Central memory CD4-positive, alpha-beta T cell (primary cell): ENCODE measurements at places on chromosomes 4 and X.

DNA sequence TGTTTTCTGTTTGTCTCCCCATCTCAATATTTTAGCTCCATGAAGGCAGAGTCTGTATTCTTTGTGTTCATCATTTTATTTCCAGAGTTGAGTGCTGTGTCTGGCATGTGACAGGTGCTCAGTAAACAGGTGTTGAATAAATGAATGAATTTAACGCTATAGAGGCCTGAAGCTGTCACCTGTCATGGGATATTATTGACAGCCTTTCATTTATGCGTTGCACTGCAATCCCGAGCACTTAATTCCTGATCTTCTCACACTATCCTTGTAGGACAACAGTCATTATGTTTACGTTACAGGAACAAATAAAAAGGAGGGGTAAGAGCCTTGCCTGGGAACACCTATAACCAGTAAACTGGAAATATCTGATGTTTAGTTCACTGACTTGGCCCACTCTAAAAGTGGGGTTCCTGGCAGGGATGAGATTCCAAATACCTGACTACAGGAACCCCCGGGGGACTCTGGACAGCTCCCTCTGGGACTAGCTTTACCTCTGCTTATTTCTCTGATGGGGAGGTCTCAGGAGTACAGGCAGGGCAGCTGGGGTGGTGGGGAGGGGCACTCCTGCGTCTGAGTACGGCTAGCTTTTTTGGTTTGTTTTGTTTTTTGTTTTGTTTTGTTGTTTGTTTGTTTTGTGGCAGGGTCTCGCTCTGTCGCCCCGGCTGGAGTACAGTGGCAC lies 36.6 kb downstream of the SEL1L3 start:
- DNase-seq, result no peak

GRCh38 chr4:10684631-10685030 lies at the start of gene CLNK:
CLNK (minus strand) TSS chr4:10684768; CDS start chr4:10667869, 16,899 bp downstream.
- DNase-seq, result no peak

DNA sequence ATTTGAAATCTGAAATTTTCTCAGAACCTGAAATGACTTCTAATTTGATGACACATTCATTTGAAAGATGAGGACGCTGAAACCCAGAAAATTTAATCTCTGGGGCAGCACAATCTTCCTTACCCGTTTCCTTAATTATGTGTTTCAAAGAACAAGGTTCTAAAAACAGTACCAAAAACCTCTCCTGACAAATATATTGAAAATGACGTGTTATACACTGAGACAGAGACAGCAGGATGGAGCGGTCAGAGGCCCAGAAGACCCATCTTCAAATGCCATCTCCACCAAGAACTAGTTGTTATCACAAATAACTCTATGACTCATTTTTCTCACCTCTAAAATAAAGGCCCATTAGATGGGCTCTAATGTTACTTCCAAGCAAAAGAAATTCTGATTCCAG lies 177.3 kb downstream of the NSUN7 start:
- no peak for DNase-seq

- DNase-seq, result no peak
Observed at GRCh38 chrX:3526071-3526470, 179.6 kb upstream of the MXRA5 start.

GRCh38 chr4:144411119-144411518 lies 234.8 kb upstream of the HHIP start:
- no peak for DNase-seq

- DNase-seq, result no peak
Observed at GRCh38 chr4:103374758-103375157, 176.6 kb upstream of the CENPE start.

DNA sequence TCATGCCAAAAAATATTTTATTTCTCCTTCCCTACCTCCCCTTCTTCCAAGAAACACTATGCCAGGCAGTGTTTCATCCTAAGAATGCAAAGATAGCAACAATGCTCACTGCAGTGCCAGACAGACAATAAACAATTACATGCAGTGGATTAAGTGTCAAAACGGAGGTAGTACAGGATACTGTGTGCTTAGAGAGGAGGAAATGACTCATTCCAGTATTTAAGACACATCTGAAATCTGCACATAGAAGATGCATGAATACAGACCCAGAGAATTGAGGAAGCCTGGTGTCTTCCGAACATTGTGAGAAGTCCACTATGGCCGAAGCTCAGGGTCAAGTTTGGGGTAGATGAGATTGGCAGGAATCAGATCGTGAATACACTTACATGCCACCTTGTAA lies 326.4 kb downstream of the PPP3CA start:
- peak; percentile 30 for DNase-seq

DNA sequence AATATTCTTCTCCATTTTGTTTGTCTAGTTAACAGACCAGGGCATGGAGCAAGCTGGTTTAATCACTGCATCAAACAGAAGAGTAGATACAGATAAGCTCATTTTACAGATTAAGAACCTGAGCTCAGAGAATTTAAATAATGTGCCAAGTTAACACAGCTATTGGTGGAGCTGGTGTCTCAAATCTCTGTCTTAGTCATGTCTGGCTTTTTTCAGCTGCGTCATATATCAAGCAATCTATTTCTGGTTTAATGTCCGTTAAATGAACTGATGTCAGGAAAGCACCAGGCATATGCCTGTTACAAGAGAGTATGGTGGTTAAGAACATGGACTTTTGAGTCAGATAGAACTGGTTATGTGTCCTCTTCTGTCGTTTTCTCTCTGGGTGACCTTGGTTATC lies 79.8 kb upstream of the ADGRA3 start:
- no peak for DNase-seq
